ENCODE measurements at places on chromosomes 7 and 10.

DNA sequence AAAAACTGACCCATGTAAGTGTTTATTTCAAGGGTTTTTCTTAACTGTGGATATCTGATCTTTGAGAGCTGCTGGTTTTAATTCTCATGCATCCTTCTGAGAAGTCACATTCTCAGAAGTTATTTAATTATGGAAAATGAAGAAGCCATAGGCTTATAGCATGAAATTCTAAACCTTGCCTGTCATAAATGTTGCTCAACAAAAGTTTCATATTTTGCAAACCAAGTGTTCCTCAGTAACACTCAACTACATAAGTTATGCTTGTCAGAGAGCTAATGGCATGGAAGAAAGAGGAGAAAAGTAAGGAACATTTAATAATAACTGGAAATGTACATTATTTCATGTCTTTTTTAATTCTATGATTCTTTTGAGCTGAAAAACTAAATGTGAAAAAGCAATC, 78.6 kb upstream of the MPP7 start:
- DNase-seq = no peak

DNA sequence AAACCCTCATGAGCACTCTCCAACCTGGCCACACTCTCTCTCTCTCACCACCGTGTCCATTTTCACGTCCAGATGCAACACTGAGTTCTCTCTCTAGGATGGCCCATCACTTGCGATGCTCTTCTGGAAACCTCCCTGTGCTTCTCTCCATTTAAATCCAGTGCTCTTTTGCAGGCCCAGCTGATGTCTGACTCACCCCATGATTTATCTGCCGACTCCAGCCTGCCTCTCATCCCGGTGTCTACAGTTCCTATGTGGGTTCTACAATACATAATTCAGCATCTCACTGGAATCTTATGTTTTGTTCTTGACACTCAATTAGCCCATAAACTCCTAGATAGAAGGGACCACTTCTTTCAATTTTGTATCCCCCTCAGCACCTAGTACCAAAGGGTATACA, 5.0 kb downstream of the TPK1 start:
- no peak for DNase-seq

DNA sequence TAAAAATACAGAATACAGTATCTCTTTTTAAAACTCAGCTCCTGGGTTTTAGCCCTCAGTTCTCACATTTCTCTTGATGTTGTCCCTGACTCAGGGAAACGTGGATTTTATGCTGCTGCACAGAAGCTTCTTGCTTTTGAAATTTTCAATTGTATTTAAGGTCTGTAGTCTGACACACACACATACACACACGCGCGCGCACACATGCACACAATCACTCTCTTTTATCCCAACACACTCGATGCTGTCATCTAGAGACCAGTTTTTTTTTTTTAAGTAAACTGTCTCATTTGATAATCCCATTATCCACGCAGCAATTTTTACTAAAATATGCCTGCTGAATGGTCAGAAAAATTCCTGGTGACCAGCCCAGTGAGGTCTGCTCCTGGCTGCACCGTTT, 108.6 kb downstream of the KMT2E start:
- DNase-seq = no peak

GRCh38 chr7:128030654-128031611, at the start of gene LRRC4:
LRRC4 (minus strand) TSS chr7:128031437; CDS start chr7:128030640, 797 bp downstream.
- DNase-seq = no peak

DNA sequence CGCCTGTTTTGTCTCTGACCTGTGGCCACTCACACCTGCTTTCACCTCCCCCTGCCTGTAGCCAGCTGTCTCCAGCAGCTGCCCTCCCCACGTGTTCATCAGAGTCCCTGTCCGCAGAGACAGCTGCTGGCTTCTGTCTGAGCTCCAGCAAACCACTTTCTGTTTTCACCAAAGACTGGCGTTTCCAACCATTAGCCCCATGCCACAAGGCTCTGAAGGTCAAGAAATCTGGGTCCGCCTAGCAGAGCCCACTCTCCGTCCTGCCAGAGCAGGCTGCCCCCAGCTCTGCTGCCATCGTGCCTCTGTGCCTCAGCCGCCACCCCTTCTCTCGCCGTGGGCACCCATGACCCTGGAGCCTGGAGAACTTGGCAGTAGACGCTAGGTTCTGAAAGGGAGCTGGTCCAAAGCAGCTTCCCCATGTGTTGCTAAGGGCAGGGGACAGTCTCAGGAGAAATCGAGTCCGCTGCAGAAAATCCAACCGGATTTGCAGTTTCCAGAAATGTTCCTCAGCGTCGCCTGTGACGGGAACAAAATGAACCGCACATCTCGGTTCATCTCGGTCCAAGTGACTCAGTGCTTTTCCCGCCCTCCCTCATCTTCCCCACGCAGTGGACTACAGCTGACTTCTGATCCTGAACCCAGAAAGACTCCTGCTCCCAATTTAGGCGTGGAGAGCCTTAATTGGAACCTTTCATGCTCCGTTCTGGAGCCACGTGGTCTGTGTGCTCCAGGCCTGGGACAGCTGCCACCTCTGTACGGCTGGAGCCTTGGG, 28.0 kb downstream of the TMEM120A start:
- peak; percentile 64 for DNase-seq

GRCh38 chr10:86770412-86770960, 14.1 kb downstream of the BMPR1A start:
- DNase-seq = no peak

GRCh38 chr10:28137907-28138880, 139.3 kb upstream of the ODAD2 start:
- no peak for DNase-seq

GRCh38 chr7:8018961-8019360, 50.4 kb downstream of the GLCCI1 start:
- DNase-seq = no peak

GRCh38 chr10:104267721-104268404, 1.1 kb upstream of the GSTO2 start:
- no peak for DNase-seq

DNA sequence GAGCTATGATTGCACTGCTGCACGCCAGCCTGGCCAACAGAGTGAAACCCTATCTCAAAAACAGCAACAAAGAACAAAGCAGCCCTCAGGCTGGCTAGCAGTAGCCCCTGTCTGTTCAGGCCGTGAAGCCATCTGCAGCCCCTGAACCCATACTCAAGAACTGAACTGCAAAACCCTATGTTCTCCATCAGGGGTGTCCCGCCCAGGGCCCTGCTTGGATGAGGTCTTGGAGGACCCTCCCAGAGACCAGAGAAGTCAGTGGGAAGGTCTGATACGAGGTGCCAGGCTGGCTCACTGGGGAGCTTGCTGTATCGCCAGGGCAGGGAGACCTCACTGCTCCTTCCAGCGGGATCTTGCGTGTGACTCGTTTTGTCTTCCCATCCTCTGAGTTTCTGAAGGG, 39.3 kb downstream of the RBM17 start:
- DNase-seq = no peak

DNA sequence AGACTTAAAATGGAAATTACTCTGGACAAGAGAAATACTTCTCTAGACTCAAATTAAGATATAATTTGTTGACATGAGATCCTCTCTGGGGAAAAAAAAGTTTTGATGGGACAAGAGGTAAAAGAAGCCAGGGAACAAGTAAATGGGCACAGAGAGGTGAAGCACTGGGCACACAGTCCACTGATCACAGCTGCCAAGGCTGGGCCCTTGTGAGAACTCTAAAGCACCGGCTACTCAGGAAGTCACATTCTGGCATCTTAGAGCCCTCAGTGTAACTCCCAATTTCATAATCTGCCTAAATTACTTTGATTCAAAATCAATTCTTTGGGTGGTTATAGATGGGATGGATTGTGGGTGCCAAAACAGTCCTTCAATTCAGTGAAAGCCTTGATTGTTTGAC, 123.2 kb upstream of the CACNA2D1 start:
- DNase-seq = no peak

DNA sequence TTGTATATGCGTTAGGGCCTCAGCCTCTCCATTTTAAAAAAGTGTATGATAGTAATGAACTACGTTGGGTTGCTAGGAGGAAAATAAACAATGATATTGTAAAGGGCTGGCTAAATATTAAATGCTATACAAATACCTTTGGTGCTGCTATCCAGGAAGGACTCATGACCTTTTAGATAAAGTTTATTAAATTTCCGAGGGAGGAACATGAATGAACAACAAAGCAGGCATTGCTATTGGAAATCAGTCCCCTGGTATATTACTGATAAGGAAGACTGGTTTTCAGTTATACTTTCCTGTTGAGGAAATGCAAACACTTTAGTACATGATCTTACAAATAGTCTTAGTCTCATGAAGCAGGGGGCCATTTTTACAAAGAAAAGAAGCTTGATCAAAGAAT, 17.2 kb upstream of the AGR2 start:
- no peak for DNase-seq

- DNase-seq = no peak
Observed at GRCh38 chr10:33115738-33116719, 158.0 kb upstream of the ITGB1 start.

DNA sequence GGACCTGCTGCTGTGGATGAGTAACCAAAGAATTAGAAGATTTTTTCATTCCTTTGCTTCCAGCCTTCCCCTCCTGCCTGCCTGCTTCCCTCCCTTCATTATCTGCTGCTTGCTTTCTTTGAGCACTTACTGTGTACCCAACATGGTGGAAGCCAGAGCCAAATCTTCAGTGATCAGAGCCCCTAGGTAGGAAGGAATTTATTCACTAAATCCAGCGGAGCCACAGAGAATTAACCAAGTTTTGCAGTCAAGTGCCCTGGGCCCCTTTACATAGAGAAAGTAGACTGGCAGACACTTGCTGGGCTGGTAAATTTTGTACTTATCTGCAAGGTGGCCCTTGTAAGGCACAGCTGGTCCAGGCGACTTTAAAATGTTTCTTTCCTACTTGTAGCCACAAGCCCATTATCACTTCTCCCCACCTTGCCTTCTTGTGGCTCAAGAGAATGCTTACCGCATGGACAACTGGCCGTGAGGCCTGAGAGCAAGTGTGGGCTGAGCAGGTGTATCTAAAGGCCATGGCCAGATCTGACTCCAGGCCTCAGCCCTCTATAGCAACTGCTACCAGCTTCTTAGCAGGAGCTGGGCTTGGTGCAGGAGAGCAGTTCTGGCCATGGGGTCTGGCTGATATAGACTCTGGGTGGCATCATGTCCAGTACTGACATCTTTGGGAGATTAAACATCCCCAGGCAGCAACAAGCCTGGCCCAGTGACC, 11.1 kb downstream of the UNC5B start:
- DNase-seq = no peak

DNA sequence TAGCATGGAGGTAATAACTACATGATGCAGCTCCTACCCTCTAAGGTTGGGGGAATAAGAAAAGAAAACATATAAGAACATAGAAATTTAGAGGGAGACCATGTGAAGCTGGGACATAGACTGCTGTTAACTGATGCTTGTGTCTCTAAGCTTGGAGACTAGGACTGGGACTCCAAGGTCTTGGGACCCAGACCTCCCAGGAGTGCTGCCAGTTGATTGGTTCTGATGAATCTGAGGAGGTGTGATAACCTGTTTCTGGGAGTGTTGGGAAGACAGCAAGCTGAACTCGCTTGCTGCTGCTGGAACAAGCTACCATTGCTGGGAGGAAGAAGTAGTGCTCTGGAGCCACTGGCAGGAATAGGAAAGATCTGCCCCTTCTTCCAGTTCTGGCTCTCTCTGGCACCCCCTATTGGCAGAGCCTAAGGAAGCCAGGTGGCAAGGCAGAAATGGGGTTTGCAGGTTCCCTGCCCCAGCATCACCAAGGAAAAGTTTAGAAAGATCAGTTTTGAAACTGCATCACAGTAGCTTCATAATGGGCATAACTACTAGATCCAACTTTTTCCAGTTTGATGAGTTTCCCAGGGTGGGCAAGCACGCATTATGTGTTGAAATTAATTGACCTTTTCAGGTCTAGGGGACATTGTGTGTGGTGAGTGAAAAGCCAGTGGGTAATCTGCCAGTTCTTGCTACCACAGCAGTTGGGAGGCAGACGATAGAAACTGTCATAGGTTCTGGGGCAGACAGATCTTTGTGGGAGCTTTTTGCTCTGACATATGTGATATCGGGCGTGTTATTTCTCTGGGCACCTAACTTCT, 140.7 kb downstream of the SND1 start:
- DNase-seq = no peak

- no peak for DNase-seq
Observed at GRCh38 chr7:131312838-131313237, 14.8 kb upstream of the MKLN1 start.

GRCh38 chr10:91190388-91190870, 30.0 kb upstream of the PCGF5 start:
- no peak for DNase-seq

DNA sequence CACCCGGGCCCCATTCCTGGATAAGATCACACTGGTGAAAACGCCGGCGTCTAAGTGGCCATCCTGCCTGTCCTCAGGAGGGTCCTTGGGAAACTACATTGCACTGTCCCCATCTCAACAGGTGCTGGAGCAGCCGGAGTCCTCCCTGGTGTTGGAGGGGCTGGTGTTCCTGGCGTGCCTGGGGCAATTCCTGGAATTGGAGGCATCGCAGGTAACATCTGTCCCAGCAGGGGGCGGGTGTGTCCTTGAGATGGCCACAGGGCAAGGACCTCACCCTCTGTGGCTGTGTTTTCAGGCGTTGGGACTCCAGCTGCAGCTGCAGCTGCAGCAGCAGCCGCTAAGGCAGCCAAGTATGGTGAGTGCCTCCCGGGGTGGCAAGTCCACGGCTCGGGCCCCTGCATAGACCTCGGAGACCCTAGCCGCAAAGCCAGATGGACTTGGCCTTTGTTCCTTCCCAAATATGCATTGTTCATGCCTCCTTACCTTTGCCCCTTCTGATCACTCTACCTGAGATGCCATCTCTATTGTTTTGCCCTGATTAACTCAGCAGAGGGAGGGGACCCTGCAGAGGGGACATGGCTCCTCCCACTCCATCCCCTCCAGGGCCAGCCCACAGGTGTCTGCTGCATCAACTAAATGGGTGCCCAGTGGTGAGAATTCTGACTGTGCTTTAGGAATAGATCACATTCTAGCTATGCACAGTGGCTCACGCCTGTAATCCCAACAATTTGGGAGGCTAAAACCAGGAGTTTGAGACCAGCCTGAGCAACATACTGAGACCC, 23.8 kb downstream of the ELN start:
- DNase-seq = no peak

DNA sequence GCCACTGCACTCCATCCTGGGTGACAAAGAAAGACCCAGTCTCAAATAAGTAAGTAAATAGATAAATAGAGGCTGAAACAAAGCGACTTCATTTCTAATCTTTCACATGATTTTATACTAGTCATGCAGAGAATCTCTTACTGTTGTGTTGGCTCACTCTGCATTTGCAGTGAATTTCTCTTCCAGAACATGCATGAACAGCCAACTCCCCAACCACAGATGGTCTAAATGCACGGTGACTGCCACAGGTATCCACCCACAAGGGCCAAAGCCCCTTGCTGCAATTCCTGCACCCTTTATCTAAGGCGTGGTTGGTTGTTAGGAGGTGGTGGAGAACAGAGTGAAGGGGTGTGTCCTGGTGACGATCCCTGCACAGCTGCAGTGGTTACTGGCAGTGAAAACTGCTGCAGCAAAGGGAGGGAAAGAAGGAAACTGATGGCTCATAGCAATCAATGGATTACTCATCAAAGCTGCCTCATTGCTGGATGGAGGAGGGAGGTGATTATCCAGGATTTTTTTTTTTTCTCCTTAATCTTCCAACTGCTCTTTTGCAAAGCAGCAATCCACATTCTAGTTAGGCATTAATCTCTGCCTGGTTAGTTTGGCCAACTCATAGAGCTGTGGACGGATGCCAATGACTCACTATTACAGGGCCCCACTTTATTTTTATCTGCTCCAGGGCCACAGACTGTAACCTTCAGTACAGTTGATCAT, 50.6 kb downstream of the PRTFDC1 start:
- no peak for DNase-seq

- no peak for DNase-seq
Observed at GRCh38 chr7:128911423-128912031, 1.0 kb upstream of the KCP start.

Measured in NCI-H187 (cell line).